Hypothalamus (tissue), 51 donors: ENCODE measurements at places on chromosomes 7 and 10.
A peak's percentile ranks its signal among the peaks of the same experiment; 100 is the strongest.

DNA sequence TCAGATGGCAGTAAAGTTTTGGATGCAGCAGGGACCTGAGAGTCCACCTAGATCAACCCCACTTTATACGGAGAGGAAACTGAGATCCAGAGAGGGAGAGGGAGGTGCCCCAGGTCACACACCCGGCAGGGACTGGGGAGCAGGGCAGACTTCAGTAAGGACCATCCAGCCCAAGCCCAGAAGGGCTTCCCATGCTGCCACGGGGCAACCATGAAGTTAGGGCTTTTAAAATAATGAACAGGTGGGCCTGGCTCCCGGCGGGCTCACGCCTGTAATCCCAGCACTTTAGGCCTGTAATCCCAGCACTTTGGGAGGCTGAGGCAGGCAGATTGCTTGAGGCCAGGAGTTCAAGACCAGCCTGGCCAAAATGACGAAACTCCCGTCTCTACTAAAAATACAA is 98.5 kb downstream of the HIP1 start:
- no peak for DNase-seq

GRCh38 chr10:15585303-15585715 is 134.4 kb downstream of the ITGA8 start:
- DNase-seq: peak; percentile 35

DNA sequence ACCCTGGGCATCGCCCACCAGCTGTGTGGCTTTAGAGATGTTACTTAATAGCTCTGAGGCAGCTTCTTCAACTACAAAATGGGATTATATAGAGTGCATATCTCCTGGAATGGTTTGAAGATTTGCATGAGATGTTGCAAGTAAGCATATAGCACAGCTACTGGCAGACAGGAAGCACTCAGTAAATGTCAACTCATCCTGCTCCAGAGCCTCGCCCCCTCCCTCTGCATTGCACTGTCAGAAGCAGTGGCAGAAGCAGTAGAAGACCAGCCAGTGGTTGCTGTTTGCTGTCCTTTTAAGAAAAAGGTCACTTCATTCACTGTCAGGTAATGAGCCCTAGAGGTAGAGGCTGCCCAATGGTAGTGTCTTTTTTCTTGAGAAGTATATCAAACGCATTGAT is 180.0 kb upstream of the GHITM start:
- DNase-seq: no peak

DNA sequence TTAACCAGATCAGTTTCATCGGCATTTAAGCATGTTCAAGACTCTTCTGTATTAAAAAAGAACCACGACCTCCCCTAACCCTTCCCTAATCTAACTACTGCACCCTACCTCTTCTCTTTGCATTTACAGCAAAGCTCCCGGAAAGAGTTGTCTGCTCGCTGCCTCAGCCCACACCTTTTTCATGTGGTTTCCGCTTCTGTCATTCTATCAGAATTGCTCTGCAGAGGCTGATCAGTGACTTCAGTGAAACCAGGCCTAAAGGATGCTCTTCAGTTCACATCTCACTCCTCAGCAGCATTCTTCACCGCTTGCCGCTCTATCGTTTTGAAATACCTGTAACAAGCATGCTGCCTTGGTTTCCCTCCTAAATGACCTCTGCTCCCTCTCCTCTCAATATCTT is 160.9 kb downstream of the SDK1 start:
- no peak for DNase-seq

- DNase-seq: no peak
Observed at GRCh38 chr7:19268737-19269136, 123.5 kb upstream of the FERD3L start.

DNA sequence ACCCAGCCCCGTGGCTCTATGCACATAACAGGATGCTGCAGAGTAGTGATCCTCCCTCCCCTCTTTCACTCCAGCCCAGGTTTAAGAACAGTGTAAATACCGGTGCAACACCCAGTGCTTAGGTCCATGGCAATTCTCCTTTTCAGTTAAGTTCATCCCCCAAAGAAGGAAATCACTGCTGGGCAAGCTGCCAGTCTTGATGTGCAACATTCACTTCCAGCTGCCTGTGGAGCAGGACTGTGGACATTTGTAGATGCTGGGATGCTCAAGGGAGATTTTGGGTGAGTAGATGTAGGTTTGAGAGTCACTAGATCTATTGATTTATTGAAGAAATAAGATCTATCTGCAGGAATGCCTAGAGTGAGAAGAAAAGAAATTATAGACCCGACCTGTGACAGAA is 294.3 kb upstream of the KIAA1217 start:
- DNase-seq: no peak

DNA sequence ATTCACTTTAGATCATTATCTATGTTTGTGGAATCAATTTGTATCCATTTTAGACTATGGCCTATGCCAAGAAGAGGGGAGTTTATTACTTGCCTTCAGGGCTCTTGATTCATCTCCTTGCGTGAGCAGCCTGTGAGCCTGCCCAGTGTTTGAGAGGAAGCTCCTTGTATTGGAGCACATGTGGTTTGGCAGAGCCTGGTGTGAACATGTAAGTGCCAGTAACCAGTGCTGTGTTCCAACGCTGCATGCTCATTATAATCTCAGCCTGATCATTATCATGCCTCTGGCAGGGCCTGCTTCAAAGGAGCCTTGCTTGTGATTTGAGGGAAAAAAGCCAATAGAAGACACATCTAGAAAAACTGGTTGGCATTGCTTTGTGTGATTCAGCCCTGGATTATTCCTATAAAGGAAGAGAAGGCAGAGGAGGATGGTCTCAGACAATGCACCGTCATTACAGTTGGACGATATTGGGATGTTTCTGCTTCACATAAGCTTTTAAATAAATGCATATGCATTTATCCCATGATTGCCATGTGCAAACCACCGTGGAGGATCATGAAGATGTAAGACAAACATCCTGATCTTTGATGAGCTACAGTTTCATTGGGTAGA is 203.4 kb upstream of the AHR start:
- DNase-seq: no peak

GRCh38 chr10:123148414-123149161 is 652 bp downstream of the HMX2 start:
- DNase-seq: no peak

- no peak for DNase-seq
Observed at GRCh38 chr10:35129185-35129674, 2.6 kb downstream of the CREM start.

GRCh38 chr10:12605580-12606405 is 256.4 kb downstream of the CAMK1D start:
- peak; percentile 62 for DNase-seq

DNA sequence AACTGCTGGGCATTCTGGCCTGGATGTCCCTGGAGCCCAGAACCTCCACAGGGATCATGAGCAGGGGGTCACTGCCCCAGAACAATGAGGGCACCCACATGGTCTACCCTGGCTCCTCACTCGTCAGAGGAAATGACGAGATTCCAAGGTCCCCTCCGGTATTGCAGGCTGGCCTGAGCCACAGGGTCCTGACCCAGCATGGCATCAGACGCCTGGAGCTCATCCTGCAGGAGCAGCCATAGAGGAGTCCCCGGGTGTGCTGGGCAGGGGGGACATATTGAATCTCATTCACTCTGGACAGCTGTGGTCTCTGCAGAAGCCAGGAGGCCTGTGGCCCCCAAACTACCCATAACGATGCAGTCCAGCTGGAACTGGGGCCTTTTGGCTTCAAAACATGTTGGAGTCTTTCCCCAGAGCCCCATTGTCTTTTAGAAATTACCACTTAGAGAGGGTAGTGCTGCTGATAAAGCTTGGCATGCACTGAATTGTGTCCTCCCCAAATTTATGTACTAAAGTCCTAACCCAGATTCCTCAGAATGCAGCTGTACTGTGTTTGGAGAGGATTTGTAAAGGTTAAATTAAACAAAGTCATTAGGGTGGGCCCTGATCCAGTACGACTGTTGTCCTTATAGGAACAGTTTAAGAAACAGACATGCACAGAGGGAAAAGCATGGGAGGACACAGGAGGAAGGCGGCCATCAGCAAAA is 27.7 kb downstream of the ANXA8 start:
- no peak for DNase-seq

- DNase-seq: no peak
Observed at GRCh38 chr7:20298486-20298901, 32.2 kb upstream of the ITGB8 start.

GRCh38 chr10:119700321-119700954 is 25.4 kb upstream of the INPP5F start:
- no peak for DNase-seq

GRCh38 chr10:126683466-126683865 is 13.0 kb upstream of the C10orf90 start:
- DNase-seq: no peak

DNA sequence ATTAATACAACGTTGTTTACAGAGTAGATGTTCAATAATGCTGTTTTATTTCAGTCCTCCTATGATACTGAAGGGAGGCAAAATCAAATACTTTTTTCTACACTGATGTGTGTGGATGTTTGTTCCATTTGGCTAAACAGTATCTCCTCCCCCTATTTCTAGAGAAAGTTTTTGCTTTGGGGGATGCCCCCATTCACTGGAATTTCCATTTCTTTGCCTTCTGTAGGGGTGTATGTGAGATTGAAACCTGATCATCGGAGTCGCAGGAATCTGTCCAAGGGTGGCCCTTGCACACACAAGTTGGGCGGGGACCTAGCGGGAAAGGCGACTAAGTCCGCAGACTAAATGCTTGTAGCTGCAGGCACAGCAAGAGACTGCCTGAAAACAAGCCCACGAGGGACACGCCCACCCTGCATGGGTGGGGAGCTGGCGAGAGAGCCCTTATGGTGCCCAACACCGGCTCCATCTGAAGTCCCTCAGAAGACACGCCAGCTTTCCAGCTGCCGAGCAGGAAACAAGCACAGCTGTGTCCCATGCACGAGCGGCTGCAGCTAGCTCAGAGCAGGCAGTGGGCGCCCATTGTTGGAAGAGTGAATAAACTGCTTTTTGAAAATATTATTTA is 58.0 kb downstream of the ESYT2 start:
- no peak for DNase-seq

GRCh38 chr10:122292376-122292775 is 21.3 kb downstream of the BTBD16 start:
- no peak for DNase-seq

- peak; percentile 89 for DNase-seq
Observed at GRCh38 chr7:112450807-112451761, 824 bp downstream of the IFRD1 start.

DNA sequence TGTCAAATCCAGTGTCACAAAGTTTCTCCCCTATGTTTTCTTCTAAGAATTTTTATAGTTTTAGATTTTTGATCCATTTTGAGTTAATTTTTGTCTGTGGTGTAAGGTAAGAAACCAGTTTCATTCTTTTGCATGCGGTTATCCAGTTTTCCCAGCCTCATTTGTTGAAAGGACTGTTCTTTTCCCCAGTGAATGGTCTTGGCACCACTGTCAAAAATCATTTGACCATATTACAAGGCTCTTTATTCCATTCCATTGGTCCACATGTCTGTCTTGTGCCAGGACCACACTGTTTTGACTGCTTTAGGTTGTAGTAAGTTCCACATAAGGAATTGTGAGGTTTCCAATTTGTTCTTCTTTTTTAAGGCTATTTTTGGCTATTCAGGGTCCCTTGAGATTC is 64.0 kb downstream of the INPP5A start:
- no peak for DNase-seq

GRCh38 chr10:118505363-118505762 is 90.1 kb downstream of the PRLHR start:
- DNase-seq: no peak

- no peak for DNase-seq
Observed at GRCh38 chr7:85322252-85322651, 135.4 kb upstream of the SEMA3D start.

DNA sequence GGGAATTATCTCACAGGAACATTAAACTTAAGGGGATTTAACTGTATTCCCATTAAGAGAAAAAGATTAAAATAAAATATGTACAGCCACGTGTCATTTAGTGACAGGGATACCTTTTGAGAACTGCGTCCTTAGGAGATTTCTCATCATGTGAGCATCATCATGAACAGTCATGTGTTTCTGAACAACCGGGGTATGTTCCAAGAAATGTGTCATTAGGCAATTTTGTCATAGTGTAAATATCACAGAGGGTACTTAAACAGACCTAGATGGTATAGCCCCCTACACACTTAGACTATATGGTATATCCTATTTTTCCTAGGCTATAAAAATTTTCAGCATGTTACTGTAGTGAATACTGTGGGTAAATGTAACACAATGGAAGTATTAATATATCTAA is 840.3 kb downstream of the CNTNAP2 start:
- DNase-seq: no peak

GRCh38 chr10:131708225-131708880 is 192.5 kb upstream of the PPP2R2D start:
- no peak for DNase-seq

DNA sequence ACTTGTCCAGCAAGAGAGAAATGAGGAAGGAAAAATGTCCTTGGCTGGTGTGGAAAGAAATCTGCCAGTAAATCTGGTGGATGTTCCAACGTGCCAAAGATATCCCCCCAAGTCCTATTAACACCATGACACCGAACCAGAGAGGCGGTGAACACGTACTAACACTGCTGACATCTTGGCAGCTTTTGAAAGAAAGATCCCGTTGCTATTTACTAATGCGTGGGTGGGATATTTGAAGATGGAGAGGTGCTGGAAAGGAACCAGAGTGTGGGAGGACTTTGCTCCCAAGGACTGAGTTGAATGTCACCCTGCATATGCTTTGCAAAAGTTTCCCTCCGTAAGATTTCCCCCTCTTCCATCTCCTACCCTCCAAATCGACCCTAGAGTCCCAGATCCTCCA is 7.9 kb downstream of the CCDC3 start:
- no peak for DNase-seq

DNA sequence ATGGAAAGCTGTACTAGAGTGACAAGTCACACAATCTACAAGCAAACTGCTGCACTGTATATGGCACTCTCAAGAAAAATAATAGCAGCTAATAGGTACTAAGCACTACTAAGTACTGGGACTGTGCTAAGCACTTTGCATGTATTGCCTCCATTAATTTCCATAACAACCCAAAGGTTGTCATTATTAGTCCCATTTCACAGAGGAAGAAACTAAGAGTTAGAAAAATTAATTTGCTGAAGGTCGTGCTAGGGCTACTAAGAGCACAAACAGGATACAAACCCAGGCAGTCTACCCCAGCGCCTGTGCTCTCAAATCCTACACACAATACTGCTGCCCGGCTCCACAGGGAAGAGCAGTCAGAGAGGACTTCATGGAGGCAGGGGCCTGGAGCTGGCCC is 51.7 kb downstream of the DLG5 start:
- DNase-seq: no peak

- no peak for DNase-seq
Observed at GRCh38 chr7:155919391-155920067, 107.3 kb upstream of the SHH start.

DNA sequence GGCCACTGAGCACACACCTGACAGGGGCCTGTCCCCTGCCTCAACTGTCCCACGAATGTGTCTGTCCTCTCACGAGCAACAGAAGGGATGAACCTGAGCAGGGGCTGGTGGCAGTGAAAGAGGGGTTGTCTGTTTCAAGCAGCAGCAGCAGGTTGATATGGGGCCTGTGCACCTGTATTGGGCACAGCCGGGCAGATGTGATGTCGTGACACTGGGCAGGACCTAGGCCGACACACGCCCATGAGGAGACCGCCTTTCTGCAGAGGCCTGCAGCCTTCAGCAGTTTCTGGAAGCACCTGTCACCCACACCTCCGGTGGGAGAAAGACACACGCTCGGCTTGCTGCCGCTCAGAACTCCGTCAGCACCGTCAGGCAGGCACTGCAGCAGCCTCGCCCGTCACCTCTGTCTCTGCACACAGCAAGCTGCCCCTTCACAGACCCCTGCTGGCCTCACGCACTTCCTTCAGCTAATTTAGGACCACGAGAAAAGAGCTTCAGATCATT is 48.5 kb downstream of the AMZ1 start:
- DNase-seq: no peak

- no peak for DNase-seq
Observed at GRCh38 chr10:121243609-121244241, 354.5 kb downstream of the FGFR2 start.
